ENCODE measurements at places on chromosomes 4 and X.
A peak's percentile ranks its signal among the peaks of the same experiment; 100 is the strongest.

GRCh38 chr4:119040694-119041185 lies 94.9 kb upstream of the MYOZ2 start:
- no peak for DNase-seq

DNA sequence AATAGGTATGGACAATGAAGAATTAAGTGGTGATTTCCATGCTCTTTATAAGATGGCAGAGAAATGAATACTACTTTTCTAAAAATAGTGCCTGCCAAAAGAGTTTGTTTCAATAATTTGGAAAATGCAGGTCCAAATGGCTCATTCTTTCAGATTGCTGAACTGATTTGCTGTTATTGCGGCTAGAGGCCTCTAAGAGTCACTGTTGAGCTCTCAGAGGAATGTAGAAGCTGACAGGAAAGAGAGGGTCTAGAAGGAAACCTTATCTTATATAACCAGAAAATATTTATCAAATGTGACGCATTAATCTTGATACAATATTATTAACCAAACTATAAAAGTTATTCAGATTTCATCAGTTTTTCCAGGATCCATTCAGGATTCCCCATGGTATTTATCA lies 65.7 kb upstream of the PAGE1 start:
- peak; percentile 53 for DNase-seq

DNA sequence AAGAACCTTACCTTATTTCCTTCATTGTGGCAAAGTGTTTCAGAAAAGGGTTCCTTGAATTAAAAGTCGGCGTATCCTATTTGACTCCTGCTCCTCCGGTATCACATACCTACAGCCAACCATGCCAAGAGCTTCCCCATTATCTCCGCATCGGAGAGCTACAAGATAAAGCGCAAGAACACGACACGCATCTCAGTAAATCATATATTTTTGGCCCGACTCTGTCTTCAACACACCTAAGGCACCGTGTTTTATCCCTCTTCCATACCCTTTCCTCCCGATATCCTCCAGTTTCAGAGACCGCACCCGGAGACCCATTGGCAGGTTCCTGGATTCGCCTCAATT lies 497 bp upstream of the THAP9 start:
- DNase-seq, result peak; percentile 72

DNA sequence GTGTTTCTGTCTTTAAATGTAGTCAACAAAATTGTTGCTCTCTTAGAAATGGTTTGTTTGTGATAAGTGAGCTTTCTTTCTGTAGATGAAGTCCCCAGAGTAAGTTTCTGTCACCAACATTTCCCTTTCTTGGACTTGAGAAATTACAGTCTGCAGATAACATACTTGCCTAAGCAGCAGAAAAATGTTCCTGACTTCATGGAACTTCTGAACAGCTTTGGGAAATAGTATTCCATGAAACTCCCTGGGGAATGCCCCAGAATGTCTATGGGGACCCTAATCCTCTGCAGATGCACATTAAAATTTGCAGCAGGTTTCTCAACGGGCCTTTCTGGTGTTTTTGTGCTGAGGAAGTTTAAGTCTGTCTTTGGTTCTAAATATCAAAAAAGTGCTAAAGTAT lies 38.6 kb upstream of the NEIL3 start:
- DNase-seq, result no peak

DNA sequence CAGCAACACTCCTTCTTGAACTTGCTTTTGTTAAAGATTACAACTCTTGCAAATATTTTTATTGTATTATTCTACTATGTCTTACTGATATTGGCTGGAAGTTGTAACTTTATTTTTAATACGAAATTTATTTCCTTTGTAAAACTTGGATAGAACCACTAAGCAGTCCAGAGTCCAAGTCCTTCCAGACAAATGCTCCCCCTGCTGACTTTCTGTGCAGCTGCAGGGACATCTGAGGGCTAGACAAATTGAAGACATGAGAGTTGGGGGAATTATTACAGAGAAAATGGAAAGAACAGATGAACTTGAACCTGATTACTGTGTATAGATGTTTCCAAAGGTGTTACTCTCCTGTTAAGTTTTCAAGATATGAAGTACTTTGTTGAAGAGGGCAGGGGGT lies 238.8 kb downstream of the GRIA3 start:
- DNase-seq, result peak; percentile 48

GRCh38 chrX:35098419-35098818 lies 155.8 kb downstream of the FAM47B start:
- DNase-seq, result no peak

DNA sequence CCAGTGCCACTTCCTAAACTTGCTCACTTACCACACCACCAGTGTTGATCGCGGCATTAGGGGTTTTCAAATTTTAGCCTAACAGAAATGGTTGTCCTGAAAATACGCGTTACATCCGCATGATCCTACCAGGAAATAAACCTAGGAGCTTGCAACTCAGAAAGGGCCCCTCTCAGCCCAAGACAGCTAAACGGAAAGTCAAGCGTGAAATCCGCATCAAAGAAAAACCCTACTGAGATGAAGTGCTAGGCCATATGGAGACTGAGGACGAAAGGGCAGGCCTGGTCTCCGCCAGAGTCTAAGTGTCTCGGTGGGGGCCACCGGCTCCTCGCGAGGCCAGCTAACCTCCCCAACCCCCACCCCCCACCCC lies 626 bp downstream of the YTHDC1 start:
- peak; percentile 59 for DNase-seq

DNA sequence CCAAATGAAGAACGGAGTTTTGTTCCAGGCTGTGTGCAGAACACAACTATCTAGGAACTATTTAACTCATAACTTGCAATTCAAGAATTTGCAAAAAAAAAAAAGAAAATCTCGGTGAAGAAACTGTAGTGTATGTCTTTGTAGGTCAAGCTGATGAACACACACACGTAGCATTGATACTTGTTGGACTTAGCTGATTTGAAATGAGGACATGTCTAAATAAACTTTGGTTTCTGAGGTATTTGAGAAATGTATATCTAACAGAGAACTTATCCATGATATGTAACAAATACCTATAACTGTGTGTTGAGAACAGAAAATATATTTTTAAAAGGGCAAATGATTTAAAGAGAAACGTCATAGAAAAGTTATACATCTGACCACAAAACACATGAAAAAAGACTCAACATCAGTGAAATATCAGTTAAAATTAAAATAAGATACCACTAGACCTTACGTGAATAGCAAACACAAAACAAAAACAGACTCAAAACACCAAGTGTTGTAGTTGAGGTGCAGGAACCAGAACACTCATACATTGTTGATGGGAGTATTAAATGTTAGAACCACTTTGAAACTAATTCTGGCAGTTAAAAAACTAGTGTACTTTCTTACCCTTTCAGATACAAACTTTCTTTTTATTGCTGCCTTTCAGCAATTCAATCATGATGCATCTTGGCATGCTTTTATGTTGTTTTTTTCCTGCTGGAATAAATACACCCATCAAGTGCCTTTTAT lies 1535.8 kb upstream of the PCDH10 start:
- no peak for DNase-seq

GRCh38 chr4:123096038-123096437 lies 173.6 kb upstream of the NUDT6 start:
- peak; percentile 45 for DNase-seq

DNA sequence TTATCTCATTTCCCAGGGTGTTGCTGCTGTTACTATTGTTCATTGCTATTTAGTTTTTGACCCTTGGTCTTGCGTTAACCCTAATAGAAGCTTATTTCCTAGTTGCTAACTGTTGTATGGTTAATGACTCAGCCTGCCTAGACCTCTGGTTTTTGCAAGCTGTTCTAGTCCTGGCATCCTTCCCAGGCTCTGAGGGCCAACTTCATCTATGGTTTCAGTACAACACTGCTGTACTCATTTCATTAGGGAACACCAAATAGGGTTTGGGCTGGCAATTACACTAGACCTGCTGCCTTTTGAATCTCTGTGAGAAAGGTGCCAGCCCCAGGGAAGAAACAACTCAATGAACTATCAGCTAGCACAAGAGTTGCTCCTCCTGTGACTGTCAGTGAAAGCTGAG lies 59.6 kb downstream of the DCX start:
- peak; percentile 20 for DNase-seq

- peak; percentile 94 for DNase-seq
Observed at GRCh38 chr4:80058740-80059139, 14.3 kb downstream of the ANTXR2 start.

DNA sequence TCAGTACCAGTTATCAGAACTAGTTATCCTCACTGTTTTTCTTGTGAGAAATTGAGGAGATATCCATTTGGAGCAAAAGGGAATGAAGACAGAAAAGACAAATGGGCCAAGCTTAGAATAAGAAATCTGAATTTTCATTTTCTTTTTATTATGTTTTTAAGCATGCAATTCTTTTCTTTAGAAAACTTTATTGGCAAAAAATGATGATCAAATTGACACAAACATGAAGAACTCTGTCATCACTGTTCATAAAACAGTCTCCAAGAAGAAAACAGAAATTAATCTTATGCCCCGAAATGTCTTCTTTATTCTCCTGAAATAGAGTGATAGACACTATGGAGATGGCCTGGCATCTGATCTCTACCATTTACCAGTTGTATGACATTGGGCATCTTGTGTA lies 139.0 kb downstream of the ARHGAP24 start:
- no peak for DNase-seq

DNA sequence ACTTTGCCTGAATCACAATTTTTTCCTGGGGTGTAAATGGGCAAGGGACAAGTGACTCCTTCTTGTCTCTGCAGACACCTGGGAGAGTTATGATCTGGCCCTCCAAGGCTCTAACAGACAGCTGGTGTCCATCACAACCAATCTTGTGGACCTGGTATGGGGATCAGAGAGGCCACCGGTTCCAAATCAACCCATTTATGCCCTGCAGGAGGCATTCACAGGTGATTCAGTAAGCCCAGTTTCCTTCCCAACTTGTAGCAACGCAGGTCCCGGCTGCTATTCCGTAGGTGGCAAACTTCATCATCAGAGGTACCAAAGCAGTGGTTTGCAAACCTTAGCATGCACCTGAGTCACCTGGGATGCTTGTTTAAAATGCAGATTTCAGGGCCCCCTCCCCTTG lies 8.8 kb downstream of the XPNPEP2 start:
- DNase-seq, result no peak

DNA sequence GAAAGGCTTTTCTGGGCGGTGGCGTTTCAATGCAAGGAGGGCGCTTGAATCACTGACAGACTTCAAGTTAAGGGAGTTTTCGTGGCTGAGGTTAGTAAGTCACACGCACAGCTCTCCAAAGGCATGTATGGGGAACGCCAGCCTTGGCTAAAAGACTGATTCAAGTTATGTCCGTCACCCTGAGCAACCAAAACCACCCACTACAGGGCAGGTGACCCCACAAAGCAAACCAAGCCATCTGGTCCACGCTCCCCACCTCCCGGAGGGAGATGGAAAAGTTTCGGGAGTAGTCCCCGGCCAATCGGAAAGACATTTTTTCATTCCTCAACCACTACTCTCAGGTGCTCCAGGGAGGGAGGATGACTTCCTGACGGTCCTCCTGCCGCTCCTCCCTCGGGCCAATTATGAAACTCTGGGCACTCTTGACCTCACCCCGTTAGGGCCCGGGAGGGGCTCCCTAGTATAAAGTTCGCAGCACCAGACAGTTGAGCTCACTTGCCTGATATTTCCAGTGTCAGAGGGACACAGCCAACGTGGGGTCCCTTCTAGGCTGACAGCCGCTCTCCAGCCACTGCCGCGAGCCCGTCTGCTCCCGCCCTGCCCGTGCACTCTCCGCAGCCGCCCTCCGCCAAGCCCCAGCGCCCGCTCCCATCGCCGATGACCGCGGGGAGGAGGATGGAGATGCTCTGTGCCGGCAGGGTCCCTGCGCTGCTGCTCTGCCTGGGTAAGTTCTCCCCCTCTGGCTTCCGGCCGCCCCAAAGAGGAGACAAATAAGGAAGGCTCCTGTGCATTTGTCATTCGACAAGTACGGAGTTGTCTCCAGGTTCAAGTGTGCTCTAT lies at the start of gene EREG:
Gene EREG, plus strand, starts transcription at position 494 of the 840 bp plus-strand sequence. Its CDS starts 164 bp downstream, at position 658.
- DNase-seq, result peak; percentile 88

DNA sequence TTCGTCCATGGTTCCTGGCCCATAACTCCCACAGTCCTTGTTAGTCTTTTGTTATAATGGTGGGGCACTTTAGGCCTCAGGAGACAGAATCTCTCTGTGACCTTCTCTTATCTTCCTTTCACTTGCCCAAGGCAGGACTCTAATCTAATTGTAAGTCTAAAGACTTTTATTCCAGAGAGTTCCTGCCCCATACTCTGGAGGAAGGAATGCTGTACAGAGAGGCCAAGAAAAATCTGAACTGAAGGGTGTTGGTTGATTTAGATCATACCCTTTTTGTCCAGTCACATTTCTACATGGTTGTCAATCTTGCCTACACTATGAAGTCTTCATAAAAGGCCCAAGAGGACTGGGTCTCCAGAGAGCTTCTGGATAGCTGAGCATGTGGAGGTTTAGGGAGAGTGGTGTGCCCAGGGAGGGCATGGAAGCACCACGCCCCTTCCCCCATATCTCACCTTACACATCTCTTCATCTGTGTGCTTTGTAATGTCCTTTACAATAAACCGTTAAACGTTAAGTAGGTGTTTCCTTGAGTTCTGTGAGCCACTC lies 84.5 kb downstream of the AFF1 start:
- DNase-seq, result no peak

DNA sequence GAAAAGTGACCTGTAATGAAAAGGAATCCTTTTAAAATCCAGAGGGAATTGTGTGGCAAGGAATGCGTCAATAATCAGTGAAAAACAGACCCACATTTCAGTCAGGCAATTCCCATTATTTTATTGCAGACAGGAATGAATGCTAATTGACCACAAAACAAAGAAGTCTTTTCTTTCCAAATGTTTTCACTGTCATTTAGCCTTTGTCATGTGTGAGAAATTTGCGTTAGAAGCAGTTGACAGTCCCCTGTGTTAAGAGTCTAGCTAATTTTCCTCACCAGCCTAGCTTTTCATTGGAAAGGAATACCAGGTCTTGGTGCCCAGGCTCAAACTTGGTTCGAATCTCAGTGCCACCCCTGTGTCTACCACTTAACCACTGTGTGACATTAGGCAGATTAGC lies 83.4 kb downstream of the KIT start:
- DNase-seq, result no peak

GRCh38 chrX:10685923-10686595 lies 65.7 kb upstream of the MID1 start:
- no peak for DNase-seq

- DNase-seq, result no peak
Observed at GRCh38 chrX:65576160-65576559, 41.6 kb upstream of the LAS1L start.

- peak; percentile 13 for DNase-seq
Observed at GRCh38 chrX:2967998-2968909, 38.1 kb upstream of the ARSH start.

DNA sequence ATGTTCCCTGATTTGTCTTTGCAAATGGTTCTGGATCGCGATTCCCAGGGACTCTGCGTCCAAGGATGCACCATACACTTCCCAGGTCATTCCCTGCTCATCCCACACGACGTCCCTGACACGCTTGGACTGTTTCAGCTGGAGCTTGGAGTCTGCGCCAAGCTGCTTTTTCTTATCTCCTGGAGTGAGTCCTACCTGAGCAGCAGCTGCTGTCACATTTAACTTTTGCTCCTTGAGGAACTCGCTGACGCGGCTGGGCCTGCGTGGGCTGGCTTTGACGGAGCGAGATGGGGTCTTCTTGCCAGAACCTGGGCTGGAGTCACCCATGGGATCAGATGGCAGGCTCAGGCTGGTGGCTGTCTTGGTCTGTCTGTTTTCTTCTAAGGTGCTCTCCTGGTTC lies 59.6 kb downstream of the GPRIN3 start:
- no peak for DNase-seq

GRCh38 chr4:67104145-67104544 lies 441.2 kb downstream of the CENPC start:
- no peak for DNase-seq

- peak; percentile 54 for DNase-seq
Observed at GRCh38 chrX:101931136-101931487, 715 bp downstream of the ZMAT1 start.

Measured in hematopoietic multipotent progenitor cell treated with erythropoietin and hydrocortisone succinate and interleukin-3 and kit ligand, for 4 days (in vitro differentiated cells).